ENCODE measurements at places on chromosomes 1 and 21.

GRCh38 chr1:39103328-39104157 is 77.4 kb downstream of the NDUFS5 start:
- DNase-seq = peak; percentile 51

DNA sequence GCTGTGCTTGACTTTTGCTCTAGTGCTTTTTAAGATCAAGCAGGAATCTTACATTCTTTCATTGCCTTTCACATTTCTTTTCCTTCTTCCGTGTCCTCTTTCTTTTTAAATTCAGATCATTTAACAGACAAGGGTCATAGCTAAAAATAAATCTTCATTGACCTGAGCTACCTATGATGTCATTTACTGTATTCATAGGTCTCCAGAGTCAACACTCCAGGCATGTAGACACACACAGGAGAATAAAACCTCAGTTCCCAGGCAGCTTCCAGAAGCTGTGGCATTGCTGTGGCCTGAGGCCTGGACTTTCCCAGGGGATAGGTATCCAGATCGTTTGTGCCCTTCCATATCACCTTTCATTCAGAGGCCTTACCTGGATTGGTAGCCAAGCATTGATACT is 38.5 kb upstream of the ENAH start:
- peak; percentile 40 for DNase-seq

DNA sequence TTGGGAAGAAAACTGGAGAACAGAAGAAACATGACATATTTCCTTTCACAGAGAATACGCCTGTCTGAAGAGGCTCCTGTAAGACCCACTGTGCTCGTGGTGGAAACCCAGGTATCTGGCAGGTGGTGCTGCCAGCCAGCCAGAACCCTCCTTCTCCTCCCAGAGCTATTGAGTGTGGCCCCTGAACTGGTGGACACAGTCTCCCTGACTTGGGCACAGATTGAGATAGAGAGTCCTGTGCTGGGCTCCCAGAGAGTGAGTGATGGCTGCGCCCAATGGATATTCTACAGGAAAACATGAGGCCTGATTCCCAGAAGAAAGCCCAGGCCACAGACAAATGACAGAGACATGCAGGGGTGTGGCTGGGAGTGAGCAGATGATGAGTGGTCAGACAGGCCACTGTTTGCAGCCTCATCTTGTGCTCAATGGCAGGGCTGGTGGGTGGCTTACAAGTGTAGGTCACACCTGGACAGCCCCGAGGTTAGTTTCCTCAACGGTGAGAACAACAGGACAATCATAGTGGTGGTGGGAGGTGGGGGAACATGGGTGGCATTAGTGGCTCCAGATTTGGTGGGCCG is 127.9 kb downstream of the PTPRU start:
- DNase-seq = no peak

- no peak for DNase-seq
Observed at GRCh38 chr1:145824499-145824842, 471 bp downstream of the POLR3C start.

DNA sequence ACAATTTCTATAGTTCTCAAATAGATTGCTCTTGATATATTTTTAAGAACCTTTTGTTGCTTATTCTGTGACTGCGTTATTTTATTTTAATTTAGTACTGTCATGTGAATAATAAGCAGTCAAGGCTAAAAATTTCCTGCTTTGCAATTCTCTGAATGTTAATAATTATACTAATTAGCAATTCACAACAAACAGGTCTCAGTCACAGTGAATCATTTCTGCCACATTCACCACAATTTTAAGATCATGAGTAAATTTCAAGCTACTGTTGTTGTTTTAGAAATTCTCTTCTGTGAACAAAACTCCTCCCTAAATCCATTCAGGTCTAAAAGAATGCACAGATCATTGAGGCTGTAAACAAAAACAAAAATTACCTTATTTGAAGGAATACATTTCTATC is 339.6 kb upstream of the DPYD start:
- DNase-seq = no peak

GRCh38 chr1:179017383-179018326 is 8.0 kb upstream of the FAM20B start:
- no peak for DNase-seq

- DNase-seq = no peak
Observed at GRCh38 chr1:8247811-8248436, 70.0 kb upstream of the SLC45A1 start.

DNA sequence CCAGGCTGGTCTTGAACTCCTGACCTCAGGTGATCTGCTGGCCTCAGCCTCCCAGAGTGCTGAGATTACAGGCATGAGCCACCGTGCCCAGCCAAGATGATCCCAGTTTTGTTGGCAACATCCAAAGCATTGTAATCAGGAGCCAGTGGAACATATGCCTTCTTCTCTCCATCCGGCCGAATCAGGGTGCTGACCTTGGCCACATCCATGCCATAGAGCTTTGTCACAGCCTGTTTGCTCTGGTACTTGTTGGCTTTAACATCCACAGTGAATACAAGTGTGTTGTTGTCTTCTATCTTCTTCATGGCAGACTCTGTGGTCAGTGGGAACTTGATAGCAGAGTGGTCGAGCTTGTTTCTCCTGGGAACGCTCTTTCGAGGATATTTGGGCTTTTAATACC is 17.1 kb downstream of the TNFRSF8 start:
- DNase-seq = no peak

DNA sequence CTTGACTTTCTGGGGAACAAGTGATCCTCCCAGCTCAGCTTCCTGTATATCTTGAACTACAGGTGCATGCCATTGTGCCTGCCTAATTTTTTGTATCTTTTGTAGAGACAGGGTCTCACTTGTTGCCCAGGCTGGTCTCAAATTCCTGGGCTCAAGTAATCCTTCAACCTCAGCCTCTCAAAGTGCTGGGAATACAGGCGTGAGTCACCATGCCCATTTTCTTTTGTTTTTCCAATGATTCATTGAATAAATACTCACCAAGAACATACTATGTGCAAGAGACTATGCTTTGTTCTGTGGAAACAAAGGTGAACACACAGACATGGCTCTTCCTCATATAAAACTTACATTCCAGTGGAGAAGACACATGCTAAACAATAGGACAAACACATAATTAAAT is 407.8 kb upstream of the DAB1 start:
- peak; percentile 80 for DNase-seq

DNA sequence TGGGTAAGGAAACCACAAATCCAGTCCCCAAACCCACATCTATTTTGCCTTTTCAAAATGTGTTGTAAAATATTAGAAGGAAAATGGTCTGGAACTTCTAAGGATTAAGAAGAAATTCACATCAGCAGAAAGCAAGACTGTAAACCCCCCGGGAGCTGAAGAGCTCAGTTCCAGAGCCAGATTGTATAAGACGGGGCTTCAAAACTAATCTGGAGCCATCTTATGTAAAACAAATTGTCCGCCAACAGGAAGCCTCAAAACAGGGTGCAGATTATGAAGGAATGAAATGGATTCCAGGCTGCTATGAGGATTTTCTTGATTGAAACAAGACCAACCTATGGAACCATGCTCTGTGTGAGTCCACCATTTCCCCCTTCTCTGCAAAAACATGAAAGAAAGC is 25.1 kb upstream of the HUNK start:
- DNase-seq = no peak

DNA sequence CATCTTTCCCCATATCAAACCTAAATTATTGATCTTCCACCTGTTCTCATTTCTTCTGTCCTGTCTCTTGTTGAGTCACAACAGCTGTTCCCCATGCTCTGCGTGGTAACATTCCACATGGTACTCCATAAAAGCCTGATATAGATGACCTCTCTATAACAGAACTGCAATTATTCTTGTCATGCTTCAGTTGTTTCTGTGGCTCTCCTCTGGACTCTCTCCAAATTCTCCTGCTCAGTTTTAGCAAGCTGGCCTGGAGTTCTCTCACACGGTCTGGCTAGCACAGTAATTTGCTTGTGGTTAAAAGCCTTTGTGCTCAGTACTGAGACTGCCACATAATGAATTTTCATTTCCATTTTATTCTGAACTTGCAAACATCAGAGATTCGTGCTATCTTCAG is 10.6 kb upstream of the LRRC39 start:
- peak; percentile 87 for DNase-seq

DNA sequence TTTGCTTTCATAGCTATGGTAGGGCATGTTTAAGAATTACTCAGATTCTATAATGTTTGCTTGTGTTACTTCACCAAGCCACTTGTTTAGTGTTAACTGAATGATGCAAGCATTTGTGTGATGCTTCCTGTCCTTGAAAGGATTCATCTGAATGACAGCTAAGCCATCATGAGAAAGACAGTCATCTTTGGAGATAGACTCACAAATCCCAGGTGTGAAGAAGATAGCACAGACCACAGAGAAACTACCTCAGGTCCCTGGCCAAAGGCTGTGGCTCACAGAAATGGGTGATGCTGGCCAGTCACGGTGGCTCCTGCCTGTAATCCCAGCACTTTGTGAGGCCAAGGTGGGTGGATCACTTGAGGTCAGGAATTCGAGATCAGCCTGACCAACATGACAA is 321.4 kb downstream of the DPYD start:
- DNase-seq = peak; percentile 12

GRCh38 chr1:171252482-171252881 is 4.2 kb downstream of the FMO1 start:
- DNase-seq = no peak

- DNase-seq = no peak
Observed at GRCh38 chr1:153513023-153513422, 22.8 kb downstream of the S100A6 start.

DNA sequence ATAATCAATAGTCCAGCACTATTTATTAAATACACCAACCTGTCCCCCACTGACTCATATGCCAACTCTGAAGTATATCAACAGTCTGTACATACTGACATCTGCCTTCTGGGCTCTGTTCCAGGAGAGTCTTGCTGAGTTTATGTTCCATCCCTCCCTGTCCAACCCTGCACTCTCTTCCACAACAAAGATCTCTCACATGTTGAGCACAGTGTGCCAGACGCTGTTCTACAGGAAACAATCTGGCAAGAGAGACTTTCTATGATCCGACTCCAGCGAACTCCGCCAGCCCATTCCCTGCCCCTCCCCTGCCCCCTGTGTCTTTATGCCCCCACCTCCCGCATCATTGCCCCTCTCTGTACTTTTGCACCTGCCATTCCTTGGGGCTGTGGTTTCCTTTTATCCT is 3.4 kb downstream of the LACTBL1 start:
- DNase-seq = peak; percentile 73

DNA sequence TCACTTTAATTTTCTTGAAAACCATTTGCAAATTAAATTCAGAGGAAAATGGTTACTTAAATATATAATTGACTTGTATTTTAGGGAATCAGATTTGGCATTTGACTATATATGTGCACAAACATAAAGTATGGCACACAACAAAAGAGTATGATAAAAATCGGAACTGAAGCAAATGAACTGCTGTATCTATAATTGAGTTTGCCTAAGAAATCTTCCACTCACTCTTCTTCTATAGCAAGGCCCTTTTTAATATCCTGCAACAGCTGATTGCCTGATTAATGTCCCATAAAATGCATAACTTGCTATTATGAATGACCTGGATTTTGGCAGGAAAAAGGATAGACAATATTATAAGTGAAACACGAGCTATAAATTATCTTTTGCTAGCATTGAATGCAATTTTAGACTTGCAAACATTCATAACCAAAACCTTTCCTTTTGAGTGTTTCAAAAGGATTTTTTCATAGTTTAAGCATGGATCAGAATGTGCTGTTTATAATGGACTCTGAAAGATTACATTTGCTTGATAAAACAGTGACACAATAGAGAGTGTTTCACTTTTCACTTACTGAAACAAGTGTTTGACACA is 2204.3 kb downstream of the MRPL39 start:
- no peak for DNase-seq

GRCh38 chr1:221543529-221544120 is 198.3 kb downstream of the DUSP10 start:
- DNase-seq = peak; percentile 70

DNA sequence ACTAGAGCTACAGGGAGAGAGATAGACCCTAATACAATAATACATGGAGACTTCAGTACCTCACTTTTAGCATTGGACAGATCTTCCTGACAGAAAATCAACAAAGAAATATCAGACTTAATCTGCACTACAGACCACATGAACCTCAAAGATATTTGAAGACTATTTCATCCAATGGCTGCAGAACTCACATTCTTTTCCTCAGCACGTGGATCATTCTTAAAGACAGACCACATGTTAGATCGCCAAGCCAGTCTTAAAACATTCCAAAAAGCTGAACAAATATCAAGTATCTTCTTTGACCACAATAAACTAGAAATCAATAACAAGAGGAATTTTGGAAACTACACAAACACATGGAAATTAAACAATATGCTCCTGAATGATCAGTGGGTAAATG is 576.0 kb downstream of the KIF26B start:
- no peak for DNase-seq

GRCh38 chr1:148315071-148315811 is 163.2 kb upstream of the NBPF11 start:
- peak; percentile 73 for DNase-seq

- DNase-seq = peak; percentile 52
Observed at GRCh38 chr1:64884261-64885040, 81.9 kb downstream of the JAK1 start.

DNA sequence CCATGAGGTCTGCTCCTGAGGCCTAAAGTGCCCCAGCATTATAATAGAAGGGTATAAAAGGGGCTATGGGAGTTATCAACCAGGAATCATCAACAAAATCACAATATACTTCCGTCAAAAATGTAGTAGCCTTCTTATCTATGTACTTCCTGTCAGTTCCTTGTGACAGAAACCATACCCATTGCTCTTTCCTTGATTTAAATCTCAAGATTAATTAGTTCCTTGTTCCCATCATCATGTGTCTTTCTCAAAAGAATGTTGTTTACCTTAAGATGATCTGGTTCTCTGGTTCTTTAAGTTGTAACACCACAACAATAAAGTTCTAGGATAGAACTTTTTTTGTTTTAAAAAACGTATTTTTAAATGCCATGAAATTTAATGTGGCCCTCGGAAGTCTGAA is 833.3 kb downstream of the LTN1 start:
- no peak for DNase-seq

DNA sequence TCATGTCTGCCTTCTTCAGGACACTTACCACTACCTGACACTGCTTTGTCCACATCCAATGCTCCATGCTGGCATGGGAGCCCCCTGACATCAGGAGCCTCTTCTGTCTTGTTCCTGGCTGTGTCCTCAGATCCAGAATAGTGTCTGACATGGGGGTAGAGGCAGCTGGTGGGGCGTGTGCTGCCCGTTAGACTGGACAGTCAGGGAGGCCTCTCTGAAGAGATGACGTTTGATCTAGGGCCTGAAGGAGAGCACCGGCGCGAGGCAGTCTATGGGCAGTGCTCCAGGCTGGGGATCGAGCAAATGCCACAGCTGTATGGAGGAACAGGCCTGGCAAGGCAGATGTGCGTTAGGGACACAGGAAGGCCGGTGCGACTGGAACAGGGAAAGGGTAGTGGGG is 16.6 kb downstream of the SLC9A1 start:
- no peak for DNase-seq

All from cardiac fibroblast (primary cell).